MV-4-11 (cell line): ENCODE measurements at places on chromosomes 1 and 21.

- no peak for DNase-seq
Observed at GRCh38 chr21:15839601-15840000, 109.8 kb downstream of the USP25 start.

DNA sequence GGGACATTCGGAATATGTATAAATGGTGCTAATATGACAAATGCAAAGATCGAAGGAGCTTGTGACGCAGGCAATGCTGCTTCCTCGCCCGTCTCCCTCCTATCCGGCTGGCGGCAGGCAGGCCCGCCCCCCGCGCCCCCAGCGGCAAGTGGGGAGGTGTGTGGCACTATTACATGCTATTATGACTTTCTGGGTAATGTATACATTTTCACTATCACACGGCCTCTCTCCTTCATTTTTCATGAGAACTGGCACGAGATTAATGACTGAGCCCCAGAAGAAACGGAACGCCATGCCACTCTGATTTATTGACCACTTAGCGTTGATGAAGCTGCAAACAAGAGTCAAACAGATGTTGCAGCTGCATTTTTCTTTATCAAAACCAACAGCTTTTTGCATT is 138.9 kb upstream of the VAMP3 start:
- no peak for DNase-seq

DNA sequence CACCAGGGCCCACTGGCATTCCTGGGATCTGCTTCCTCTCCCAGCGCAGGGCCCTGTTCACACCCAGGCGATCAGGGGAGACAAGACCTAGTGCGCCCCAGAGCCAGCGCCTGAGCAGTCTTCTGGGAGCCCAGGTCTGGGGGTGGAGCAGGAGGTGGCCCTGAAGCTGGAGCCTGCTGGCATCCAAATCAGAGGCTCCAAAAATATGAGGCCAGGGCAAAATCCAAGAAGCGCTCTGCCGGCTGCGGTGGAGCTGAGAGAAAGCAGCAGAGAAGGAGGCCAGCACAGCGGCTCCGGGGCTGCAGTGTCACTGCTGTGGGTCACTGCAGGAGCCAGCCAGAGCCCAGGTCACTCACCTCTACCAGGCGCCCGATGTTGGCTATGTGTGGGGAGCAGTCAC is 32.7 kb downstream of the SLC66A1 start:
- no peak for DNase-seq

- DNase-seq: peak; percentile 5
Observed at GRCh38 chr1:203692565-203693470, 66.2 kb downstream of the ATP2B4 start.

- no peak for DNase-seq
Observed at GRCh38 chr1:182407724-182408123, 7.3 kb upstream of the TEDDM1 start.

DNA sequence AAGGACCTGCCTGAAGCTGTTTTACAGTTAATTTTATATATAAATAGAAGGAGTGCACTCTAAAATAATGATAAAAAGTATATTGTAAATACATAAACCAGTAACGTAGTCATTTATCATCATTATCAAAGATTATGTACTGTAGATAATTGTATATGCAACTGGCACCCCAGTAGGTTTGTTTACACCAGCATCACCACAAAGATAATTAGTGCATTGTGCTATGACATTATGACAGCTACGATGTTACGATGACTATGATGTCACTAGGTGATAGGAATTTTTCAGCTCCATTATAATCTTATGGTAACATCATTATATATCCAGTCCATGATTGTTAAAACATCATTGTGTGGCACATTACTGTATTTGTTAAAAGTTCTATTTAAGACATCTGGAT is 185.2 kb downstream of the LBR start:
- DNase-seq: no peak

DNA sequence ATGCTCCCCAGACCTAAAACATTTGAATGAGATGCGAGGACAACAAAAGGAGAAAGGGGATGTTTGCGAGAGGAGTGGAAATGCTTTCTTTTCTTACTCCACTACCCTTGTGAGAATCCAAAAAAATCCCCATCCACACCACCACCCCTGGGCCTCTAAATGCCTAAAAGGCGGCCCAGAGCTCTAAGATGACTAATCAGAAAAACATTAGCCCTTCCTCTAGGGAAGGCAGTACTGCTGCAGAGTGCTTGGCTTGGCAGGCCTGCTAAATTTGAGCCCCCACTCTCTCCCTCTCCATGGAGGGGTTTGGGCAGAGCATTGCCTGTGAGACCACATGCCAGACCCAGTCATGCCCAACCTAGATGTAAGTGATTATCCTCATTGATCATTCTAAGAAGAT is 347.9 kb downstream of the USH2A start:
- DNase-seq: no peak

- DNase-seq: no peak
Observed at GRCh38 chr21:39531064-39531463, 79.3 kb downstream of the SH3BGR start.

GRCh38 chr1:60245324-60245723 is 171.8 kb upstream of the C1orf87 start:
- no peak for DNase-seq

DNA sequence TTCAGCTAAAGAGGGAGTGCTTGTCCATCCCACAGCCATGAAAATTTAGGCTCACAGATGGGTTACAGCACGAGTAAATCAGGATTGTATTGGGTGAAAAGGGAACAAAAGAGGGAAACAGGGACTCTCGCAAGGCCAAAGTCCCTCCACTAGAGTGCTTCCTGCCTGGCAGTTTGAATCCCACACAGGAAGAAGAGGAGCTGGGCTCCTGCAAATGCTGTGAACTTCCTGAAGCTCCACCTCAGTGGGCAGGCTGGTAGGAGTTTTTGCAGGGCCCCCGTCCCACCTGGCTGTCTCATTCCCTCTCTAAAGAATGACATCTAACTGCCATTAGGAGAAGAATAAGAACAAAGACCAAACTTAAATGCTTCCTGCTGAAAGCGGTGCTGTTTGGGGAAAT is 712.0 kb upstream of the PRMT6 start:
- no peak for DNase-seq

GRCh38 chr1:229993060-229993459 is 74.0 kb upstream of the GALNT2 start:
- peak; percentile 20 for DNase-seq

- DNase-seq: no peak
Observed at GRCh38 chr21:36463204-36463603, 16.7 kb downstream of the CLDN14 start.

DNA sequence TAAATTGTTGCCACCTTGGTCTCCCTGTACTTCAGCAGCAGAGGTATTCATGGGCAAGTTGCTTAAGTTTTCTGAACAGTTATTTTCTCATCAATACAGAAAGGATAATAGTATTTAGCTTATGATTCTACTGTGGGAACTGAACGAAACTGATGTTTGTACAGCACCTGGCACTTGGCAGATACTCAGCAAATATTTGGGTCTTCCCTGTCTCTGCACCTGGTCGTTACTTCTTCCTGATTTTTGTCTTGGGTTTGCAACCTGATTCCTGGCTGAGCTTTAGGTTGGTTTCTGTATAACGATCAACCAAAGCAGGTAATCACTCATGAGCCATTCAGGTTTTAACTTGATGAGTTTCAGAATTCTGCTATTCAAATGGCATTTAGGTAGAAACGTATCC is 490.6 kb downstream of the KIF26B start:
- DNase-seq: no peak

GRCh38 chr1:205706601-205707502 is 26.5 kb upstream of the SLC45A3 start:
- DNase-seq: peak; percentile 63

- no peak for DNase-seq
Observed at GRCh38 chr1:202956969-202957368, 1.1 kb downstream of the ADIPOR1 start.

- DNase-seq: no peak
Observed at GRCh38 chr1:97308131-97308530, 586.5 kb downstream of the PTBP2 start.

DNA sequence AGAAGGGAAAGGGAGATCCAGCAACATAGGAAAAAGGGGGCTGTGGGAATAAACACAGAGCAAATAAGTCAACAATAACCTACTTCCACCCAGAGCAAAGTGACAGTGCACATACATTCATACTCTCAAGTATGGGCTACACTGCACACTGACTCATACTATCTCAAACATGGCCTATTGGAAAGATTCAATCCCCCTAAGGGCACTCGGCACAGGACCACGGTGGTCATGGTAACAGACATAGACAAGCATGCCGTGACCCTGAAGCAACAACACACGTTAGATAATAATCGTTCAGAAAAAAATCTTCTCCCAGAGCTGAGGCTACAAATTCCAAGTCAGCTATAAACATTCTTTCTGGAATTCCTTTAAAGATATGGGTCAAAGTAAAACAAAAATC is 16.8 kb upstream of the JAK1 start:
- no peak for DNase-seq

- DNase-seq: no peak
Observed at GRCh38 chr1:13628218-13628617, 44.6 kb downstream of the PDPN start.

GRCh38 chr1:40649592-40649930 is 15.9 kb downstream of the RIMS3 start:
- DNase-seq: no peak

- DNase-seq: no peak
Observed at GRCh38 chr1:16076031-16076864, 2.8 kb upstream of the FAM131C start.

DNA sequence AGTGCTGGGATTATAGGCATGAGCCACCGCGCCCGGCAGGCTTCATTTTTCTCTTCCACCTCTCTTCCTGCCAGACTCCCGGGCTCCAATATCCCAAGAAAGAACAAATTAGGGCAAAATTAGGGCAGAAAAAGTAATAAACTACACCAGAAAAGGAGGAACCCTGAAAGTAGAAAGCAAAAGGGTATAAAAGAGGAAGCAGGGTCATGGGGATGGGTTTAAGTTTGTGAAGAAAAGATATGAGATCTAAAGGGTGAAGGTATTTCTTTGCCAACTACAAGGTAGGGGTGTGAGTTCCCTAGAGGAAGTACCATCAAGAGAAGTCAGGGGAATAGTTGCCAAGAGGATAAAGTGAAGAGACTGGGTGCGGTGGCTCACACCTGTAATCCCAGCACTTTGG is 9.9 kb downstream of the PTPN22 start:
- peak; percentile 75 for DNase-seq

DNA sequence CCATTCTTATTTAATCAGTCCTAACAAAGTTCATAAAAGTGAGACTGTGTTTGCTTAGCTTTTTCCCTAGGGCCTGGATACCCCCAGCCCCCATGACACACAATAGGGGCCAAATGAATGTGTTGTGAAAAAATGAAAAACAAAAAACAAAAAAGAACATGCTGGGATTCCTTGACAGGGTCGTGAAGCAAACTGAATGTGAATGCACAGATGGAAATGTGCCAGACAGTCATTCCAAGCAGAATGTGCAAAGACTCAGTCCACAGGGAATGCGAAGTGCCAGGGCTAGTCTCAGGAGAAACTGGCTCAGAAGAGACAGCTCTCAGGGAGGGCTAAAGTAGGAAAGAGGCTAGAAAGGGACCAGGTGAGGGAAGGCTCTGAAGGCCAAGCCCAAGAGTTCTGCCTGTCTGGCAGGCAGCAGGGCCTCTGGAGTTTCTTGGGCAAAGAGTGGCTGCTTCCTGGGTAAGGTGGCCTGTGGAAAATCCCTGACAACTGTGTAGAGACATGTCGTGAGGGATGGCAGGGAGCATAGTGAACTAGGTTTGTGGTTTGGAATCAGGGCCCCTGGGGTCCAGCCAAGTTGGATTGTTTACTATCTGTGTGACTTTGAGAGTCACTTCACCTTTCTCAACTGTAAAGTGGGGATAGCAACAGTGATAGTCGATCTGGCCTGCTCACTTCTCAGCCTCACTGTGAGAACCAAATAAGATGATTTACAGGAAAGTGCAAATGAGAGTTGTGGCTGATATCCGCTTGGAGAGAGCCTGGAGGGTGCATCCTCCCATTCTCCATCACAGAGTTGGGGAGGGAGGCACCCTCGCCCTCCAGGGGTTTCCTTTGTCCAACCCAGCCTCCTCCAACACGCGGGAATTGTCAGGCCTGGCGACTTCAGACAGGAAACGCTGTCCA is 1.2 kb upstream of the ADAM15 start:
- DNase-seq: no peak

DNA sequence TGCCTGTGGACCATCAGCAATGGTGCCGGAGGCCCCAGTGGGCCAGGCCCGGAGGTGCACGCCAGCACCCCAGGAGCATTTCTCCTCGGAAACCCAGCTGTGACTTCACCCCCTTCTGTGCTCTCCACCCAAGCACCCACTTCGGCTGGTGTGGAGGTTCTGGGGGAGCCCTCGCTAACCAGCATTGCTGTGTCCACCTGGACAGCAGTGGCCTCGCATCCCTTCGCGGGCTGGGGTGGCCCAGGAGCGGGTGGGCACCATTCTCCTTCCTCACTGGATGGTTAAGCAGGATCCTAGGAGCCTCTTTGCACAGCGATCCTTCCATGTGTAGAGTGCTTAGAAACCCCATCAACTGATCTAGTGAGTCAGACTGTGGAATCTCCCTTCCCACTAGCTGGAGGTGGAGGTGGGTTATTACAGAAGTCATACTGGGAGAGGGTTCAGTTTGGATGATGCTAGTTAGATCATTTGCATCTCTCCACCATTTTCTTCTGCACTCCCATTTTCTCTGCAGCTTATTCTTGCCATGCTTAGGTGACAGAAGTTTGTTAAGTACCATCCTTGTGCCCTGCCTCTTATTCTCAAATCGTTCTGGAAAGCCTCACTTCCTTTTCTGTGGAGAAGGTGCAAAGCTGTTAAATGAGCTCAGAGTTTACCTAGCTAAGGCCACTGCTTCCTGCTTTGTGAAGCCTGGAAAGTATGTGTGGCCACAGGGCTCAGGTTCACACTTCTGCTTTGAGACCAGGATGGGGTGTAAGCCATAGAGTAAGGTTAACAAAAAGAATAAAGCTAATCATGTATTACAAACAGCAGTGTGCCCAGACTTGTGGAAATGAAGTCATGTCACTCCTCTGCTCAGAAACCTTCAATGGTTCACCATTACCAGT is 32.3 kb downstream of the TBX19 start:
- peak; percentile 14 for DNase-seq

DNA sequence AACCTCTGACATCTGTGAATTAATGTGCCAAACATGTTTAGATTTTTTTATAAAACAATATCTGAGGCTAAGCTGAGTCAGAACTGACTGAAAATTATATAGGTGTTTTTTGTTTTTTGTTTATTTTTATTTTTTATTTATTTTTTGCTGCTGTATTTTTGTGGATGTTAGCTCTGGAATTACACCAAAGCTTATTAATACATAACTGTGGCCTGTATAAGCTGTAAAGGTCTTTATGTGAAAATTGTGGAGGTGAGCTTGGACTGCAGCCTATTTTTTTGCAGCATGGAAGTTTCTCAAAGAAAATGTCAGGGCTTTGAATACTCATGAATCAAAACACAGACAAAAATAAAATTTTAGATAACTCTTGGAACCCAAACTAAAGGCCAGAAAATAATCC is 199.8 kb downstream of the CHRM3 start:
- DNase-seq: no peak
